Thoracic aorta (tissue), 2 donors: ENCODE measurements at places on chromosomes 4 and X.

GRCh38 chrX:115344885-115345614 lies 55.5 kb downstream of the LUZP4 start:
- DNase-seq = peak; percentile 52

DNA sequence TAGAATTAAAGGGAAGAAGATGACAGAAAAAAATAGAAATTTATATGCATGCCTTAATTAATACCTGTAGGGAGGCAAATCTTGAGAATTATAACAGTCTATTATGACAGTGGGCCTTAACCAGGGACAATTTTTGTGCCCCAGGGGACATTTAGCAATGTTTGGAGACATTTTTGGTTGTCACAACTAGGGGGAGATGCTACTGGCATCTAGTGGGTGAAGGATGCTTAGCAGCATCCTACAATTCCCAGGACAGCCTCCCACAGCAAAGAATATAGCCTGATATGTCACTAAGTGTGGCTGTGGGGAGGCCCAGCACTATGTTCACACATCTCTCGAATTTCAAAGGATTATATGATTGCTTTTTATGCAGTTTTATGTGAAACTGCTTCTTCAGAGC lies 10.5 kb downstream of the GPR82 start:
- DNase-seq = no peak

DNA sequence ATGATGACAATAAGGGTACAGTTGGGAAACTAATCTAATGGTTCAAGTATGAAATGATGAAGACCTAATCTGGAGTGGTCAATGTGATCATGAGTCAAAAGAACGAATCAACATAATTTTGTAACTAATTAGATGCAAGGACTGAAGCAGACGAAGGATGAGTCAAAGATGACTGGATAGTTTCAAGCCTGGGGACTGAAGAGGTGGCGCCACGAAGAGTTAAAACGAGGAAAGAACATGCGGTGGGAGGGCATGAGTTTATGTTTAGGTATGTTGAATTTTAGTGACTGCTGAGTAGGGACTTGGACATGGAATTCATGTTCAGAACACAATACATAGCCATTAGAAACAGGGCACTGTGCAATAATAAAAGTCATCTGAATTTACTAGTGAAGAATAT lies 221.5 kb upstream of the FAM241A start:
- DNase-seq = no peak

DNA sequence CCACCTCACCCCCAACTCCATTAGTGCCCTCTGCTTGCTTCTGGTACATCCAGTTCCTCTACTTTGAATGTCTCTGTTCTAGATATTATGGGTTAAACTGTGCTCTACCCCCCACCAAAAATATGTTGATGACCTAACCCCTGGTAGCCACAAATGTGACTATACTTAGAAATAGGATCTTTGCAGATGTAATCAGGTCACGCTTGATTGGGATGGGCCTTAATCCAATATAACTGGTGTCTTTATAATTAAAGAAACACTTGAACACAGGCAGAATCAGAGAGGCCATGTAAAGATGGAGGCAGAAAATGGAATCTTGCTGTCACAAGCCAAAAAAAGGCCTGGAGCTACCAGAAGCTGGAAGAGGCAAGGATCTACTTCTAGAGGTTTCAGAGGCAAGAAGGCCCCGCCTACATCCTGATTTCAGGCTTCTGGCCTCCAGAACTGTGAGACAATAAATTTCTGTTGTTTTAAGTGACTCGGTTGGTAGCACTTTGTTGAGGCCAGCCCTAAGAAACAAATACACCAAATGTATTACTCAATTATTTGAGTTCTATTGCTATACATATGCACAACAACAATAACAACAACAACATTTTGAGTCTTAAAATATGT lies 220.0 kb downstream of the PPP3CA start:
- DNase-seq = no peak

GRCh38 chr4:14410516-14410915 lies 591.8 kb upstream of the CPEB2 start:
- no peak for DNase-seq

- DNase-seq = no peak
Measured at GRCh38 chr4:3701271-3701734, 64.9 kb upstream of the ADRA2C start.

- DNase-seq = no peak
Measured at GRCh38 chr4:14908635-14909034, 93.6 kb upstream of the CPEB2 start.

- DNase-seq = no peak
Measured at GRCh38 chr4:3407930-3408792, 33.6 kb upstream of the HGFAC start.

DNA sequence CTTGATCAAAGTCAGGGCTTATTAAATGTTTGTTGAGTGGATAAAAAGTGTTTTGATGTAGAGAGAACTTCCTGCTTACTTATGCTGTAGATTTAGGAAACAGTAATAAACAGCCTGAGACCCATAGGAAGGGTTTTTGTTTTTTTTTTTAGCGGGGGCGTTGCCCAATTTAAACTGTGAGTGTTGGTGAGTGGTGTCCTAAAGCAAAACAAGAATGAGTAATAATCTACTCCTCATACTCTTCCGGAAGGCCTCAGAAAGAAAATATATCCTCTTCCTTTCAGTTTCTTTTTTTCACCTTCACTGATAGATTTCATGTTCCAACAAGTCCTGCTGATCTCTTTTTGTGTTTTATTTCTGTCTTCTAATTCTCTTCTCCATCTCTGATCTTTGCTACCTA lies 104.4 kb upstream of the SCML1 start:
- no peak for DNase-seq

- no peak for DNase-seq
Measured at GRCh38 chr4:26779674-26780073, 81.0 kb upstream of the STIM2 start.

GRCh38 chrX:137290011-137290410 lies 256.2 kb upstream of the GPR101 start:
- DNase-seq = no peak

DNA sequence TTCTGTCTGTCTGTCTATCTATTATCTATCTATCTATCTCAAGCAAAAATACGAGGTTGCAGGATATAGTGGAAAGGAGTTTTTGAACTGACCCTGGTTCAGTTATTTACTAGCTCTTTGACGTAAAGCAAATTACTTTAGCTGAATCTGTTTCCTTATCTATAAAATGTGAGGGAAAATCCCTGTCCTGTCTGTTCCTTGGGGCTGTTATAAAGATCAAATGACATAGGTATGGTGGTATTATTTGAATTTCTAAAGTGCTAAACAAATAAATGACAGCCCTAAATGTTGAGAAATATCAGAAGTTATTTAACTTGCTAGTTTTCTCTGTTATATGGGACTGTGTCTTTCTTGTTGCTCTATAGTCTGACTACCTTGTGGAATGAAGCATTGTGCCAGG lies 55.0 kb downstream of the MAGEC1 start:
- DNase-seq = no peak

DNA sequence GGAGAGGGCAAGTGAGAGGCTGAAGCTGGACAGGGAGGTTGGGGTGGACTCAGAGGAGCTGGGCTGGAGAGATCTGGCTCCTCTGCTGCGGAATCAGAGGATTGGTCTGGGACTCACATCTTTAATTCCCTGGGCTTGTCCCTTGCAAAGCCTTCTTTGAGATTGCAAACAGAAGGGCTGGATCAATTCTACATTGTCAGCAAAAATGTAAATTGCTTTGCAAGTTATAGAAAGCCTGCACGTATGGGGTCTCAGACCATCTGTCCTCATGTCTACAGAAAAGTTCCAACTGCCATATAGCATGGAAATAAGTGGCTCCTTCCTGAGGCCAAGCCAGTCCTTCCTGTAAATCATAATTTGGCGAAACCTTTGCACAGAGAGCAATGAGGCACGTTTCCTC lies 449.6 kb downstream of the UBE2NL start:
- no peak for DNase-seq

DNA sequence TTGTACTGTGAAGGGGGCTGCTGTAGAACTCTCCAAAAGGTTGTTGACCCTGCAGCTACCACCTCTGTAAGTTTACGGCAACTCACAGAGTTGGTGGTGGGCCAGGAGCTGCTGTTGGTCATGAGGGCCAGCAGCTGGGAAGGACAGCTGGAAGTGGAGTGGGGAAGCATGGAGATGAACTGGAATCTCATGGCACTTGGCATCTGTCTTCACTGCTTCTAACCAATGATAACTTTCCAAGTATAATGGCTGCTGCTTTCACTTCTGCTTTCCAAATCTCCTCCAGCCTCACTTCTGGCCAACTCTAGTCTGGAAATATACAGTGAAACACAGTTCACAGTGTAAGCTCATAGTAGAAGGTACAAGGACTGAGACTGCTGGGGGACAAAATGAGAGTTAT lies 126.5 kb upstream of the INTU start:
- no peak for DNase-seq

GRCh38 chr4:157992038-157992705 lies 180.7 kb downstream of the GASK1B start:
- DNase-seq = no peak

DNA sequence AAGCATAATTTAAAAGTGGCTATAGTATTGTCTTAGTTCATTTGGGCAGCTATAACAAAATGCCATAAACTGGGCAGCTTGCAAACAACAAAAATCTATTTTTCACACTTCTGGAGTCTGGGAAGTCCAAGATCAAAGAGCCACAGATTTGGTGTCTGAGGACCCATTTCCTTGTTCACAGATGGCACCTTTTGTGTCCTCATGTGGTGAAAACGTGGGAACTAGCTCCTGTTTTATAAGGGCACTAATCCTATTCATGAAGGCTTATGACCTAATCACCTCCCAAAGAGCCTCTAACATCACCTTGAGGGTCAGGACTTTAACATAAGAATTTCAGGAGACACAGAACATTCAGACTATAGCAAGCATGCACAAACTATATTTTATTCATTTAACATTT lies 126.5 kb upstream of the WDFY3 start:
- DNase-seq = no peak

GRCh38 chrX:24332878-24333277 lies 19.0 kb upstream of the SUPT20HL2 start:
- no peak for DNase-seq

GRCh38 chr4:179582164-179582905 lies 2140.1 kb upstream of the AGA start:
- no peak for DNase-seq

- no peak for DNase-seq
Measured at GRCh38 chr4:3013839-3014350, 50.5 kb downstream of the GRK4 start.

DNA sequence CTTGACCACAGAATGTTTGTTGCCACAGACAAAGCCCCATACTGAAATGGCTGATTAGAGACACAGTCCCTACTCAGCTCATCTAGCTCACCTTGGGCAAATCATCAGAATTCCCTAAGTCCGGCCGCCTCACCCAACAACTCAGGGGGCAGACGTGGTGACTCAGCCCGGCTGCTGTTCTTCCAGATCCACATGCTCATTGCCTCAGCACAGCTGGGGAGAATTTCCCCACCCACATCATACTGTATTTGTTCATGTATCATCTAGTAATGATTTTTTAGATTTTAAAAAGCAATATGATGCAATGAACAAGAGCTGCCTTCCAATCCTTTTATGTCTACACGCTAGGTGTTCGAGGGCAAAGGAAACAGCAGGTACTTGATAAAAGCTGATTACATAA lies 333.8 kb upstream of the TENM3 start:
- DNase-seq = no peak

DNA sequence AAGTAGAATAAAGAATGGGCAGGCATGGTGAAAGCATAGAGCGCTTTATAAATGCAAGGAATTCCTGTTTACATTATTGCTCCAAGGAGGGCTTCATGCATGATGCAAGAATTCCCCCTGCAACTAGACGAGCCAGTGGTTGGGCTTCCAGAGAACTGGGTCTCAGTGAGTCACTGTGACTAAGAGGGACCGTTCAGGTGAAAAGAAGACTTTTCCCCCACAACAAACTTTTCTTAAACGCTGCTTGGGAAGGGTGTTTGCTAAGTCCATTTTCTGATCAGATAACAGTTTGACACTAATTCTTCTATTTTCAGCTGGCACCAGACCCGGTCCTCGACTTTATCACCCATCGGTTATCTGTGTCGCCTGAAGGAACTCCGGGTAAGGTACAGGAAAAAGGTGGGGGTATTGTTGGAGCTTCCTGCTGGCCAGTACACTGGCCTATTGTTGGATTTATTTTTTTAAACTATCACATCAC lies 40.1 kb downstream of the LDB2 start:
- no peak for DNase-seq

DNA sequence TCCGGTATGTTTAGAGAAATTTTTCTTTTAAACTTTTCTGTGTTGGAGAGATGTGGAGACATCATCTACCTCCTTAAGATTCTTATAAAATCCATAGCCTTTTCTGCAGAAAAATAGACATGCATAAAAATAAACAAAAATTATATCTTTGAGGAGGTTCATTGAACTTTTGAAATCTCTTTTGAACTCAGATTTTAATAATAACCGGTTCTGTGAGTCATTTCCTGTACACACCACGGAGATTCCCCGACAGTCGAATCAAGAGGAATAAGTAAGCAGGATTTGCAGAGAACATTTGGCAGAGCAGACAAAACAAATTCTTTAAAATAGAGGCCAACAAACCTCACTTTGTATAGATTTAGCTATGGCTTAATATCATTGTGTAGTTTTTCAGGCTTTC lies 918.7 kb upstream of the POU3F4 start:
- no peak for DNase-seq

- no peak for DNase-seq
Measured at GRCh38 chr4:39469429-39470077, 10.7 kb downstream of the LIAS start.

DNA sequence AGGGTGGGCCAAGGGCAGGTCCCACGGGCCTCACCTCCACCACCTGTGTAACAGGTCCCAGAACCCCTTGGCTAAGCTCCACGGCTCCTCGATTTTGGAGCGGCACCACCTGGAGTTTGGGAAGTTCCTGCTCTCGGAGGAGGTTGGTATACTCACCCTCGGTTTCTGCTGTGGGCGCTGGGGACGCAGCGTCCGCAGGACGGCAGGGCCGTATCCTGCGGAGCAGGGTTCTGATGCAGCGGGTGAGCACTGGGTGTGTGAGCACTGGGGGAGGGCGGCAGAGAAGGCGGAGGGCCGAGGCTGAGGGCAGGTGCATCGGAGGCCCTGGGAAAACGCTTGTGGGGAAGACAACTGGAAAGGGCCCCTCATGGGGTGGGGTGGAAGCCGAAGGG lies 11.0 kb downstream of the ATP5ME start:
- DNase-seq = no peak

GRCh38 chr4:88937081-88937480 lies 119.9 kb downstream of the FAM13A start:
- DNase-seq = no peak

DNA sequence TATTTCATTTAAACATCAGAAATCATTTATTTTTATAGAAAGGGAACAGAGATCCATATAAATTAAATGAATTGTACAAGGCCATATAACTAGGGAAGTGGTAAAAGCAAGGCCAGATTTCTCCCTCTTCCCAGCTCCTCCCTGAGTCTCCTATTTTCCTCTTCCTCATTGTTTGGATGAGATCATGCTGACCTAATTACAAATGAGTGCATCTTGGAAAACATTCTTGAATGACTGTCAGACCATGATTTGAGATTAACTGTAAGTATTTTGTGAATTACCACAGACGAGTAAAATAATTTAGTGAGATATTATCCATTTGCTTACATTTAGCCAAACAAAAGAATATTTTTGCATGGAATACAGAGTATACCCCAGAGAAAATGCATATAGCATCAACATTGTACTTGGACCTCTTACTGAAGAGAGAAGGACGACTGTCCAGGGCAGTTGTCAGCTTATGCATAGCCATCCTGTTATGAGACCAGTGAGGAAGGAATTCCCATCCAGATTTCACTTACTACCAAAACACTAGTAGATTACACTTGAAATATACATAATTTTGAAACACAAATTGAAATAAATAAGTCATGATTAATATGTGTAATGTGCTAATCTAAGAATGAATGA lies 47.3 kb downstream of the SLAIN2 start:
- DNase-seq = no peak
